ENCODE measurements at places on chromosomes 3 and 15.
A peak's percentile ranks its signal among the peaks of the same experiment; 100 is the strongest.

- no peak for DNase-seq
These were observed 103.0 kb upstream of the TBL1XR1 start for GRCh38 chr3:177300039-177300833.

DNA sequence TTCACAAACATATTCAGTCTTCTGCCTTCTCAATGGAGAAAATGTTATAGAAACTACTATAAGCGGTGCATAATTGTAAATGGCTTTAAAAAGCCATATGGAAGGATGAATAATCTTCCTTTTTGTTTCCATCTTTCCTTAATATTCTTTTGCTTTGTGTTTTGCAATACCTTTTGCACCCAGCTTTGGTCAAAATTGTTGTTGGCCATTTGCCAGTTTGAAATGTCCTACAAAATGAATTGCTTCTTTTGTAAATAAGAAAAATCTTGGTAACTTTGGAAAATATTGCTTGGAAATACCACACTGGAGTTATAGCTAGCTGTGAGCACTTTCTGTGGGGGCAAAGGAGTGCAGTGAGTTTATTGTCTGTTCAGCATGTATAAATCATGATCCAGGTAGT lies 93.5 kb upstream of the NR2F2 start:
- DNase-seq, result no peak

DNA sequence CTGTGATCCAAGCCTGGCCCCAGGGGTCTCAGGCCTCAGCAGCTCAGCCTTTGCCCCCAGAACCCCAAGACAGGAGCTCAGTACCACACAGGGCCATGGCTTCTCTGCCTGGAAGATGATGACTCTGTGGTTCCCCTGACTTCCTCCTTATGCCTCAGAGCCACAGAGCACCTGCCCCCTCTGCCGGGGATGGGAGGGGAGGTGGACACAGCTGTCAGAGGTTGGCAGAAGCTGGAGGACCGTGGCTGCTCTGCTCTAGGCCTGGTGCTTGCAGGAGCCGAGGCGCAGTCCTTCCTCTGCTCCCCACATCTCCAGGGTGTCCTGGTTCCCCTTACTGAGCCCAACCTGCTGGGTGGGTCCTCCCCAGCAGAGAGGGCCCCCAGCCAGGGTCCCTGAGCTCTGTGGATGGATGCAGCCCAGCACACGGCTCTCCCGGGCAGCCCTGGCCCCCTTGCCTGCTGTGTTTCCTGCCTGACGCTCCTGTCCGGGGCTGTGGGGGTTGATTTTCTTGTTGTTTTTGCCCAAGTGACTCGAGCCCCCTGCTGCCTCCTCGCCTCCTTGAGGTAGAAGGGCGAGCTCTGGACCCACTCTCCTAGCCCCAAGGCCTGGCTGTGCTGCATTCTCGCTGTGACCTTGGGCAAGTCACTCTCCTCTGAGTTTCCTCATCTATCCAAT lies 36.6 kb downstream of the PSTPIP1 start:
- peak; percentile 40 for DNase-seq

GRCh38 chr3:7484636-7485035 lies 623.7 kb downstream of the GRM7 start:
- no peak for DNase-seq

DNA sequence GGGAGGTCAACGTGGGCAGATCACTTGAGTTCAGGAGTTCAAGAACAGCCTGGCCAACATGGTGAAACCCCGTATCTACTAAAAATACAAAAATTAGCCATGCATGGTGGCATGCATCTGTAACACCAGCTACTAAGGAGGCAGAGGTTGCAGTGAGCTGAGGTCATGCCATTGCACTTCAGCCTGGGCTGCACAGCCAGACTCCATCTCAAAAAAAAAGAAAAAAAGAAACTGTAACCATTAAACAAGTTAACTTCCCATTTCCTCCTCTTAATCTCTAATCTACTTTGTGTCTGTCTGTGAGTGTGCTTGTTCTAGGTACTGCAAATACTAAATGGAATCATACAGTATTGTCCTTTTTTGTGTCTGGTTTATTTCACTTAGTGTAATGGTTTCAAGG lies 2.7 kb downstream of the RBM6 start:
- DNase-seq, result no peak

GRCh38 chr3:125079675-125080045 lies 23.9 kb upstream of the HEG1 start:
- DNase-seq, result no peak

DNA sequence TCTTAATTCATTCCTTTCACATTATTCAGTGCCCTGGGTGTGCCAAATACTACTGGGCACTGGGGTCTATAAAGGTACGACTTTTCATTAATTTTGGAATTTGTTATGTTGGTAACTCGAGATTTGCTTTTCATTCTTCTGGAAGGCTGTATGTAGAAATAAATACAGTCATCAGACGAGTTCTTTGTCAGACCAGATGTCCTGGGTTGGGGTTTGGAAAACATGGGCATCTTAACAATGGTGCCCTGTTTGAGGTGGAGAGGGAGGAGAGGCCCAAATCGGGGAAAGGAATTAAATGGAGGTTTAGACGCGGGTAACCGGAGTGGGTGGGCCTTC lies 662 bp upstream of the GLCE start:
- no peak for DNase-seq

DNA sequence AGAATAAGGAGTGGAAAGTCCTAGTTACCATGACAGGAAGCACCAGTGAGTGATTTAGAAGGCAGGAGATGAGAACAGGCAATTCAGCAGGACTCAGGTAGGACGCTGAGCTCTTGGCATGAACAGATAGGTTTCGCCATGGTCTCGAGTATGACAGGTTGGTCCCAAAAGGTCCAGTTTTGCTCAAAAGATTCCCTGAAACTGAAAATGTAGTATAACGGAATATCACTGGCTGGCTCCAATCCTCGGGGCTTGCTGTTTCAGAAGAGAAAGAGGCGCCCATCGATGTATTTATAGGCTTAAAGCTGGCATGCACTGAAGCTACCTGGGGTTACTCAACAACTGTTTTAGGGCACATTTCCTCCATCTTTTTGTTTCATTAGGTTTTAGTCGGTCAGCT lies 59.2 kb downstream of the SRGAP3 start:
- no peak for DNase-seq

DNA sequence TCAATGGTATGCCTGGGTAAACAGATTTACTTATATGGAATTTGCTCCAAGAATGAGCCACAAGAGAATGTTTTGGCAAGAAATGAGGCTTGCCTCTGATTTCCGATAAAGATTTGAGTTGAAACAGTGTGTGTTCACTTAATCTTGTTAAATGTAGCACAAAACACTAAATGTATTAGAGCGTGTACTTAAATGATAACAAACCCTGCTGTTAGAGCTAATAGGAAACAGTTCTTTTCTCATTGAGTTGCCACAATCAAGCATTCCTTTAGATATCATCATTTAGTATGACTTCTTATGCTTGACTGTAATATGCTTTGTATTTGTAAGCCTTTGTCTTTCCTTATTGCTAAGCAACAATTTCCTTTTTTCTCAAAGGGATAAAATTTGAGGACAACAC lies 353.6 kb upstream of the ZNF717 start:
- no peak for DNase-seq

DNA sequence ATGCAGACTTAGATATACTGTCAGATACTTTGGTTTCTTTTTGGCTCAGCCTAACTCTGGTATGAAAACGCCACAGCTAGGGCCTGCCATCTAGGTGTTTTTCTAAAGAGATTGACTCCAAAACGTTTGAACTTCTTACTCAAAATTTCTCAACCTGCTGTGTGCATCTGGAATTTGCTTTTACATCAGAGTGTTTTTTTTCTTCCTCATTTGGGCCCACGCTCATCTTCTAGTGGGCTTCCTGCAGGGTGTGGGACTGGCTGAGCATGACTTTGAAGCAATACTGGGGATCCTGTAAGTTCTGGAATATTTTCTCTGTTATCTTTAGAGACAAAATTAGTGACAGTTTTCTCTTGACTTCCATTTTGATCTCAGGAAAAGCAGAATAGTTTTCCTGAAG lies 117.8 kb downstream of the NR1D2 start:
- no peak for DNase-seq

DNA sequence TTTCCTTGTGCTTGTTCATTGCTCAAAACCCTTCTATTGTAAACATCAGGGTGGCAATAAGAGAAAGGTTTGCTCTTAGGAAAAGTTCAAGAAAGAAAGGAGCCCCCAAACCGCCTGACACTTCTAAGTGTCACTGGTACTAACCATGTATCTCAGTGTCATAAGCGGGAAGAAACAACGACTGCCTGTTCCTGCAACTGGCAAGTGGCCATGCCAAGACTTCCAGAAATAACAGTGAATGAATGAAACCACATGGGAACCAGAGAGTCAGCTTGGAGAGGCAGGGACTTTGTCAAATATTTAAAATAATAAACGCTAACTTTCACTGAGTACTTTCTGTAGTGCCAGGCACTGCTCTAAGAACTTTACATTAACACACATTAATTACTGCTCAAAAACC lies 1.1 kb downstream of the PLSCR2 start:
- no peak for DNase-seq

DNA sequence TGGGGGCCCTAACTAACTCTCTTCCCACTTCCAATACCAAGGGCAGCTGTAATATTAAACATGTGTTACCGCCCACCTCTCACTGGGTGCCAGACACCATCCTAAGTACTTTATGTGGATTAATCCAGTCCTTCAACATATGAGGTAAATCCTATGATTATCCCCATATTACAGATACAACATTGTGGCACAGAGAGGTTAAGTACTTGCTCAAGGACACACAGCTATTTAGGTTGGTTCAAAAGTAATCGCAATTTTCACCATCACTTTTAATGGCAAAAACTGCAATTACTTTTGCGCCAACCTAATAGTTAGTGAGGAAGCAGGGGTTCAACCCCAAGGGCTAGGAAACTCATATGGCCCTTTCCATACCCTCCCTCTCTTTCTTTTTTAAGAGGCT lies 100.8 kb downstream of the SEMA5B start:
- DNase-seq, result no peak

- no peak for DNase-seq
These were observed 226.2 kb upstream of the IGF1R start for GRCh38 chr15:98422130-98422478.

GRCh38 chr15:85491691-85492090 lies 111.3 kb downstream of the AKAP13 start:
- DNase-seq, result no peak

DNA sequence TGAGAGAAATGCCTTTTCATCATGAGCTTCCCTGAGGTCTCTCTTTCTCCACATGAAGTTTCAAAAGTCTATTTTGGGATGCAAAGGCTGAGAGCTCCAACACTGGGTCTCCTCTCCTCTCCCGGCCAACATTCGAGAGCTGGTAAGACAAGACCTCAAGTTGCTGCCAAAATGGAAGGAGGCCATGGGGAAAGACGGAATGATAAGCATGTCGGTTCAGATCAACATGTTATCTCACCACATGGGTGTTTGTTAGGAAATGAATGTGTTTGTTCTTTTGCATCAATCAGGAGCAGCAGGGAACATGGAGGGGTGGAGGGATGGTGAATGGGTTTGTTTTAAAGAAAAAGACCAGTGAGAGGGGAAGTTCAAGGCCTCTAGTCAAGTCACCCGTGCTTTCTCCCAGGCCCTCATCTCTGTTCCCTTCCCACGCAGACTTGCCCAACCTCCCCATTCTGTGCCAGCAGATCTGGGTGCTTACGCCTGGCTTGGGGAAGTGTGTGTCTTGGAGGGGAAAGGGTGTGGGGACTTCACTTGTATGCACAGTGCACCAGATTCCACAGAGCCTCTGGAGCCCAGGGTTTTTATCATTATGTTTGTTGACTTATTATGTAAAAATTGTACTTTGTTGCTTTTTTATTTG lies 23.5 kb upstream of the ATP10A start:
- DNase-seq, result no peak

- peak; percentile 56 for DNase-seq
These were observed 40.1 kb downstream of the OXNAD1 start for GRCh38 chr3:16305111-16305541.

DNA sequence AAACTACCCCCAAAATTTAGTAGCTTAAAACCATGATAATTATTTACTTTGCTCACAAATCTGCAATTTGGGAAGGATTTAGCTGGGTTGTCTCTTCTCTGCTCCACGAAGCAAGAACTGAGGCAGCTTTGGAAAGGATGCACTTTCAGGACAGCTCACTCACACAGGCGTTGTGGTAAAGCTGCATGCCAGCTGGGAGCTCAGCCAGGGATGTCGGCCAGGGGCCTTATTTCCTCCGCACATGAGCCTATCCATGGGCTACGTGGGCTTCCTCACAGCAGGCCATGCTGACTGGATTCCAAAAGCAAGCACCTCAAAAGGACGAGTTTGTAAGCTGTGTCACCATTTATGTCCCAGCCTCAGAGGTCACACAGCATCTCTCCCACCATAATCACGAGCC lies 301.3 kb upstream of the IGF1R start:
- DNase-seq, result no peak

DNA sequence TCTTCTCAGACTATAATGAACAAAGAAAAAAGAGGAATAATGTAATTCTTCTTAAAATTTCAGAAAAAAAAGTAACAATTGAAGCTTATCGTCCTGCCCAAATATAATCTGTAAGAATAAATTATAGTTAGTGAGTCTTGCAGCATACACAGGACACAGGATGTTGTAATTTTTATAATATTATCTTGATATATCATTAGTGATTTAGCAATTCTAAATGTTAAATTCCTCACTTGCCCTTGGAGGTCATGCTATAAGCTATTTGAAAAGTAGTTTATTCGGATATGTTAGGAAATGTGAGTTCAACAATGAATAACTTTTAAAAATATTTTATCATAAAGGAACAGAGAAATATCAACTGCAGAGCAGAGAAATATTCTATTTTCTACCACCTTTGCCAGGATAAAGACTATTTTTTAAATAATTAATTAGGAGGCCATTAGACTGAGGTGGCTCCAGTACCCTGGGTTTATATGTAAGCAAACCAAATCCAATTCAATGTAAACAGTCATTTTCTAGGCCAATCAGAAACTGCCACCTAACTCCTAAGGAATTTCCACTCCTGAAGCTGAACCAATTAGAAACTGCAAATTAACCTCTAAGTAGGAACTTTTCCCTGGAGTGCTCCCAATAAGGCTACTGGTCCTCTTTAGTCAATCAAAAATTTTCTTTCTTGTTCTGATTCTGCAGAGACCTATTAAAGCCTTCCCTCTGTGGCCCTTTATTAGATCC lies 1109.3 kb downstream of the ROBO2 start:
- no peak for DNase-seq

DNA sequence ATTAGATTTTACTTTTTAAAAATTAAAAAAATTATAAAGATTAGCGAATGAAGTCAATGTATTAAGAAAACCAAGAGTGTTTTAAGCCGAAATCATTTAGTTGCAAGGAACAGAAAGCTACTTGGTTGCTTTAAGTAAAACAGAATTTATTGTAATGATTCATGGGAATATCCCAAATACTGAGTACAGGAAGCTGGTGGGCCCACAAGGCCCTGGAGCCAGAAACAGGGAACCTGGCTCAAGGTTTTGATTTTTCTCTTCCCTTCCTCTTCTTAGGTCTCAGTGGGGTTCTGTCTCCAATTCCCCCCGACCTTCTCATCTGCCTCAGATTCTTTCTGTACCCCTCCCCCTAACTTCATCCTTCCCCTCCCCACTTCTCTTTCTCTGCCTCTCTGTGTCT lies 229.0 kb downstream of the TLE3 start:
- DNase-seq, result no peak

GRCh38 chr3:66377800-66378199 lies 123.0 kb downstream of the LRIG1 start:
- DNase-seq, result no peak

GRCh38 chr3:72288955-72289691 lies 504.2 kb upstream of the PROK2 start:
- peak; percentile 26 for DNase-seq
